NCI-H1417 (cell line): ENCODE measurements at places on chromosomes 16 and 17.

DNA sequence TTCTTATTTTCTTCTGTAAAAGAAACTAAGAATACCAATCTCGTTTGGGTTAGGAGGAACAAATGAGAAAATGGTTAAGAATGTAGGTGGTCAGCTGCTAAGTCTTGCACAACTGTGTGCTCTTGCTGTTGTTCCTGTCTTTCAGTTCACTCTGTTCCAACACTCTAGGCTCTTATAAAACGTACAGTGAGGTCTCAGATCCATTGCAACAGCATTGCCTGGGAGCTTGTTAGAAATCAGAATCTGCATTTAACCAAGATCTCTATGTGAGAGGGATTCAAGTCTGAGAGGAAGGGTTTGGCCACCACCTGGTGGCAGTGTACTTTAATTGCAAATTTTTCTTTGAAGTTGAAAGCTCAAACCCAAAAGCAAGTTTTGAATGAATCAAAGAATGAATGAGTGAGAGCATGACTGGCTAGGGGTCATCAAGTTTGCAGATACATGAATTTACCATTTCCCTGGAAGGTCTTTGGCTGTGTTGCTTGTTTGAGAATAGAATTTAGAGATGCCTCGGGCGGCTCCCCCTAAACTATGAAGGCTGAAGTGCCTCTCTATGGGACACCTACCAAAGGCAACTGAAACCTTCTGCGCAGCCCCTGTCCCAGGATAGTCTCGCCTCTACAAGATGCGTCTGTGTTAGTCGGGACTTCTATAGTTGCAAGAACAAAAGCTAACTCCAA lies 2.5 kb downstream of the ALOX15B start:
- DNase-seq: peak; percentile 10

- no peak for DNase-seq
Measured at GRCh38 chr17:58280480-58281217, at the start of gene MPO. TSS of gene MPO (minus strand) at chr17:58280935. CDS start at chr17:58280758, 177 bp downstream.

GRCh38 chr16:85436636-85437165 lies 176.4 kb upstream of the GSE1 start:
- DNase-seq: no peak

- no peak for DNase-seq
Measured at GRCh38 chr16:55081622-55082590, 151.2 kb downstream of the IRX5 start.

GRCh38 chr17:55117164-55117563 lies 147.6 kb upstream of the HLF start:
- peak; percentile 7 for DNase-seq

DNA sequence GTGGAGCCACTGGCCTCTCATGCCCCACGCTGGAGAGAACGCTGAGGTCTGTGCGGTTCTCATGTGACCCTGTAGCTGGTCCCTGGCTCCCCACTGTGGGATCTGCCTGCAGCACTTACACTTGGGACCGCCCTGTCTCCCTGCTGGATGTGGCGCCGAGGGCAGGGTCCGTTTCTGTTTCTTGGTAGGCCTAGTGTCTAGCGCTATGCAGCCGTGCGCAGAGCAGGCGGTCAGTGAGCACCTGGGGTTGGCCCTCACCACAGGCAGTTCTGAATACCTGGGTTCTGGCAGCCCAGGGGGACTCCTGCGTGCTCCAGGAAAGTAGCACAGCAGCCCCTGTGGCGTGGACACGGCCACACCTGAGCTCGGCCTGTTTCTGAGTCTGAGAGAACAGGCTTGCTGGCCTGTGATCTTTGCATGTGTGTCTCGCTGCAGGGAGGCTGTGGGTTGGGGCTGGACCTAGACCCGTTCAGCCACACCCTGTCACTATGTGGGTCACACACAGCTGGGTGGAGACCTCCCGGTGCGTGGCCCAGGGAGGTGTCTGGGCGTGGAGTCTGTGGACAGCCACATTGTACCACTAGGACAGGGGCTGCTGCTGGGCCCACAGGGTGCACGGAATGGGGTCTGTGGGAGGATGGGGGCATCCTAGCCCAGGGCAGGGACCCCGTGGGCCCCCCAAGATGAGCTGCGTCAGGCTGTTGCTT lies 2.8 kb downstream of the CAPN15 start:
- no peak for DNase-seq

DNA sequence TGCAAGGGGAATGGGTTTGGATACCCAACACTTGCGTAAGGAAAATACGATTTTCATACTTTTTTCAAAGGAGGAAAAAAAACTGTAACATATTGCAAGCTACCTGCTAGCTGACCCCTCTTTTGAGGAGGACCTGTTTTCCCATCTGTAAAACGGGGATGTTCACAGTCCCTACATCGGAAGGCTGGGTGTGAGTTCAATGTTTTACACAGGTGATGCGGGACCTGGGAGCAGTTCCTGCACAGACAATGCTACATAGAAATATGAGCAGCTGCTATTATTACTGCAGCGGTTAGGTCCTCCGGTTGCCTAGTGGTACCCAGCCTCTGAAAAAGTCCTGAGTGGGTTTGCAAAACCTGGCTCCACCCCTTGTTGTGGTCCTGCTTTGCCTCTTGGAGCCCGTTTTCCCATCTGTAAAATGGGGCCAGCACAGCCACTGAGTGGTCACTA lies 3.5 kb downstream of the SOCS1 start:
- DNase-seq: no peak

- DNase-seq: no peak
Measured at GRCh38 chr17:42670789-42671657, 5.8 kb downstream of the PLEKHH3 start.

DNA sequence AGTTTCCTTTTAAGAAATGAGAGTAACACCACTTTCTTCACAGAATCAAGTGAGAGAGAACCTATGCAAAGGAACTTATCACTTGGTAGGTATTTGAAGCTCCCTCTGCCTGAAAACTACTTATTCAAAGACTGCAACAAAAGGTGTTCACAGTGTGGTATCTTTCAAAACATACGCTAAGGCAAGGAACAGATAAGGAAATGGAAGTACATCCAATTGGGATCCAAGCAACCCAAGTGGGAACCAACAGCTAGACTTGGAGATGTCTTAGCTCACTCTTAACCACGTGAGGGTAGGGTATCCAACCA lies 431 bp upstream of the PPM1E start:
- no peak for DNase-seq

- DNase-seq: no peak
Measured at GRCh38 chr17:49146620-49147306, 14.2 kb downstream of the B4GALNT2 start.

DNA sequence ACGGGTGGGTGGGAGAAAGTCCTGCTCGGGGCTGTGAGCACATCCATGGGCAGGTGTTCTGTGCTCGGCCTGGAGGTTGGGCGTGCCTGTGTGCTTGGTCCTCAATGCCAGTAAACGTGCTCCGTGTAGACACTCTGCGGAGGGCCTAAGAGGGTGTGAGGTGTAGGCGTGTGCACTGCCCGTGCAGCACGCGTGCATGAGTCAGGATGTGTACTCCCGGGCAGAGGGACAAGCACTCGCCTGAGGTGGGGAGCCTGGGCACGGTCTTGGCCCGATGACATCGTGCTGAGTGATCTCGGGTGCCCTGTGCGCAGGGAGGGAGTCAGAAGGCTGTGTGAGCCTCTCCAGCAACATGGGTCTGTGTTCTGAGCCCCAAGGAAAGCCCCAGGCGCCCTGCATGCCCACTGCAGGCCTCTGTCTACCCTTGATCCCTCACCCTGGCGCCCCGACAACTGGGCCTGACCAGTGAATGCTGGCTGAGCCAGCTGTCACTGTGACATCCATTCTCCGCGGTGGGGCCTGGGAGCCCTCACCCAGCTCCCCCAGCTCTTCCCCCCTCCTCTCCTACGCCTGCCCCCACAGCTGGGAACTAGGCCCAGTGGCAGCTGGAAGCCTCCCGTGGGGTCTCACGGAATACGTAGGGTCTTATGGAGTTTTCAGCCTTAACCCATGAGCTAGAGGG lies 23.5 kb upstream of the NXPH3 start:
- no peak for DNase-seq

GRCh38 chr17:31672161-31672819 lies 186.8 kb downstream of the COPRS start:
- no peak for DNase-seq

- no peak for DNase-seq
Measured at GRCh38 chr16:29694384-29695195, 15.6 kb downstream of the QPRT start.

DNA sequence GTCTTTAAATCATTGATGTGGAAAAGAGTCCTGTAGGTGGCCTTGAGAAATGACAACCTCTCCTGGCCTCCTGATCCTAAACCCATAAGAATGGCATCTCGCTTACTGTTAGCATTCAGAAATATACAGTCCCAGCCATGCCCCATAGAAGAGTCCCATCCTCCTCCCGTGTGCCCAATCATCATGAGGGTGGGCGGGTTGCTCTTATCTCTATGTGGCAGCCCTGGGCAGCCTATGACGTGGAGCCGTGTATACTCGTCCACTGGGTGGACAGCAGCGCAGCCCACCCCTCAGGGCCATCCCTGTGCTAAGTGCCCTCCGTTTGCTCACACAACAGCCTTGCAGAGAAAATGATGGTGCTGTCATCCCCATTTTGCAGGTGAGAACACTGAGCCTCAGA lies 105.3 kb downstream of the AMFR start:
- no peak for DNase-seq

- DNase-seq: peak; percentile 51
Measured at GRCh38 chr17:4908301-4908700, 5.4 kb upstream of the CHRNE start.

DNA sequence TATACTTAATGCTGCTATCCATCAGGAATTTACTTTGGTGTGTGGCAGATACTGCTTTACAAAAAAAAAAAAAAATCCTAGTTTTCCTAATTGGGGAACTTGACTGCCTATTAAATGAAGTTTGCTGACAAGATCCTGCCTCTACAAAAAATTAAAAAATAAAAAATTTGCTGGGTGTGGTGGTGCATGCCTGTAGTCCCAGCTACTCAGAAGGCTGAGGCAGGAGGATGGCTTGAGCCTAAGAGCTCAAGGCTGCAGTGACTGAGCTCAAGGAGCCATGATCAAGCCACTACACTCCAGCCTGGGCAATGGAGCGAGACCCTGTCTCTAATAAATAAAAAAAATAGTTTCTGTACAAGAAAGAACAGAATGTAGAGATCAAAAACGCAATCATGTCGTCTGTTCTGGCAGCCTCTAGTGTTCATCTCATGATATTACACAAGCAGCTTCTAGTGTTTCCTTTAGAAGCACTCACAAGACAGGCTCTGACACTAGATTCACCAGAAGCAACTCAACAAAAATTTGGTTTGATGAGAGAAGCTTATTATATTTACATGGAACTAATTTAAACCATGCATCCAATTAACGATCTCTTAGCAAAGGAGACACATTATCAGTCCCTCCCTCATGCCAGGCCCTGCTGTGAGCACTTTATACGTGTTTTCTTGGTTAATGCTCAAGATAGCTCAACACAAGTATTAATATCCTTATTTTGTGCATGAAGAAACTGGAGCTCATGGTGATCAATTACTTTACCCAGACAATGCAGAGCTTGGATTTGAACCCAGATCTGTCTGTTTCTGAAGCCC lies 6.8 kb upstream of the KRTAP17-1 start:
- DNase-seq: peak; percentile 23

DNA sequence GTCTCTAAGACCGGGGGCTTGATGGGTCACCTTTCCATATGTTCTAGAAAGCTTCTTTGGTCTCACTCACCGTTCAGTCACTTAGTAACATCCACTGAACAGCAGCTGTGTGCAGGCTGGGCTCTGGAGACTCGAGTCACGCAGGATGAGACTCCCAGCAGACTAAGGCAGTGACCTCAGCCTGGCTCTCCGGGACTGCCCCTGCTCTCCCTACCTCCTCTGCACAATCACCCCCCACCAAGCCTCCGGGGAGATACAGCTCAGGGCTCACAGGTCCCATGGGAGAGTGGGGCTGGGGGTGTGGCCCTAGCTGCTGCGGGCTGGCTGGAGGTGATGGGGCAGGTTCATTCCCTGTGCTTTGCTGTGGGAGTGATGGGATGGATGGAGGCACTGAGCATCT lies 14.1 kb downstream of the FLYWCH2 start:
- no peak for DNase-seq

DNA sequence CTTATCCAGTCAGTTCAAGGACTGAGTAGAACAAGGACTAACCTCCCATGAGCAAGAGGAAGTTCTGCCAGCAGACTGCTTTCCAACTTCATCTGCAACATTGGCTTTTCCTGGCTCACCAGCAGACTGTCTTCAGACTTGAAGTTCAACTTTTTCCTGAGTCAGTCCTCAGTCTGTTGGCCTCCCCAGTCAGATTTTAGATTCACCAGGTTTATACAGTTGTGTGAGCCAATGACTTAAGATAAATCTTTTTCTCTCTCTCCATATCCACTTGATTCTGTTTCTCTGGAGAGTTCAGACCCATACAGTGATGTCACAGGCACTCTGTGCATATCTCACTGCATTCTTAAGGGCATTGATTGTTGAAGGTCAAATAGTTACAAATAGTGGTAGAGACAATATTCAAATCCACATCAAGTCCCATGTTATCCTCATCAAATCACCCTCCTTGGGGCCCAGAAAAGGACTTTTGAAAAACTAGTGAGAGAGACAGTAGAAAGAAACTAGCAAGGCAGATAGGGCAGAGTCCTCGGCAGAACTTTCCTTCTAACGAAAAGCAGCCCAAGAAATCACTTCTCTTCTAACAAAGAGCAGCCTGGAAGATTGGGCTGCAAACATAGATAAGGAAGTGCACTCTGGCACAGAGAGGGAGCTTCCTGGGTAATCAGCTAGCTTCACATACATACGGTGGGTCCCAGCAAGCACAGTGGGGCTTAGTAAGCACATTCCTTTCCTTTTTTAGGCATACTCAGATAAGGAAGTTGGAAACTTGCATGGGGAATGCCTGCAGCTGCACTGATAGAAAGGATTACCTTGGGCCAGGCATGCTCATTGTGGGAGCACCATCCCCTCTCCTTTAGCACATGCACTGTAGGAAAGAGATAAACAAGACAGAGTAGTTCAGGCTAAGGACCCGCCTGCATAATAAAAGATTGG lies 132.3 kb upstream of the FAM20A start:
- DNase-seq: no peak

- no peak for DNase-seq
Measured at GRCh38 chr17:39706921-39707337, 7.1 kb downstream of the ERBB2 start.

- DNase-seq: no peak
Measured at GRCh38 chr16:24900230-24900629, 54.5 kb downstream of the SLC5A11 start.

DNA sequence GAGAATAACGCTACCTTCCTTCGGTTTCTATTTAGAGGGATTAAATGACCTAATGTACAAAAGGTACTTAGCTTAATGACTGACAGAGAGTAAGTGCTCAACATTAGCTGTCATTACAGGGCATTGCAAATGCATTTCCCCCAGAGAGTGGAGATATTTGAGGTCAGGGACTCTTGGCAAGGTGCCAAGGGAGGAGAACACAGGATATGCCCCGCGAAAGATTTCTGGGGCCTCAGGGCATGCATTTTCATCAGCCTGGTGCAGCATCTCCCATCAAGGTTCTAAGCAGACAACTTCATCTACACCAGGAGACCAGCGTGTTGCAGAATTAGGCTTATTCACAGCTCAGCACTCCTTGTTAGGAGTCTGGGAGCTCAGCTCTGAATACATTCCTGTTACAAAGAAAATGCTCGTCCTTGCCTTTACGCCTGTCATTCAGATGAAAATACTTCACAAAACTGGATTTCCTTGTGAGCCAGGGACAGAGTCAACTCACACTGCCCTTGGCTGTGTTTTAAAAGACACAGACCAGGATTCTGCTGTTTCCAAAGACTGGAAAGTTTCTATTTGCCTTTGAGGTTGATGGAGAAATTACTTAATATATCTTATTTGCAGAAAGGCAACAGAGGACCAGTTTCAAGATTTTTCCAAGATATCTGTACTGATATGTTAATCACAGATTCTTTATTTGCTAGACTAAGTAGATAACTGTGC lies 108.2 kb downstream of the VAT1L start:
- peak; percentile 68 for DNase-seq
